ENCODE measurements at places on chromosomes 3 and 15. TPM values are rescaled to one million over a fixed set of nuclear protein-coding genes. Genes with fewer than 3 reads are reported as not detected.

The FEZF2 gene
- total RNA-seq, result not detected

The MCCC1 gene
- 29.5 TPM for total RNA-seq

The TTLL13 gene
- total RNA-seq, result 0.16 TPM

The NOX5 gene
- 1.8 TPM for total RNA-seq

The GOLGA6L4 gene
- 0.86 TPM for total RNA-seq

The SEMA3F gene
- 2.1 TPM for total RNA-seq

The NRROS gene
- 0.63 TPM for total RNA-seq

The KBTBD13 gene
- not detected for total RNA-seq

The CYP1A2 gene
- not detected for total RNA-seq

The OR4F15 gene
- not detected for total RNA-seq

The REC114 gene
- total RNA-seq, result not detected

The CX3CR1 gene
- not detected for total RNA-seq

The ZBTB47 gene
- total RNA-seq, result 45.8 TPM

The CADPS gene
- total RNA-seq, result 19.2 TPM

The MEIS2 gene
- total RNA-seq, result 42.6 TPM

The GHSR gene
- not detected for total RNA-seq

The GOLGA8M gene
- total RNA-seq, result 0.52 TPM

The AGTR1 gene
- total RNA-seq, result 2.5 TPM

The SOX14 gene
- total RNA-seq, result not detected

The SERINC4 gene
- not detected for total RNA-seq

The CPLX3 gene
- under 0.01 TPM for total RNA-seq

The SI gene
- total RNA-seq, result not detected

The GMPPB gene
- 25.4 TPM for total RNA-seq

The TFDP2 gene
- 23.3 TPM for total RNA-seq

The ISL2 gene
- 6.7 TPM for total RNA-seq

The IFT57 gene
- 70.5 TPM for total RNA-seq

The SLC51B gene
- total RNA-seq, result 1.0 TPM

The SHF gene
- 2.7 TPM for total RNA-seq

The ISG20 gene
- total RNA-seq, result 3.1 TPM

The CCDC174 gene
- total RNA-seq, result 7.3 TPM

The BFSP2 gene
- total RNA-seq, result not detected
